ENCODE measurements at places on chromosomes 7 and 10.

DNA sequence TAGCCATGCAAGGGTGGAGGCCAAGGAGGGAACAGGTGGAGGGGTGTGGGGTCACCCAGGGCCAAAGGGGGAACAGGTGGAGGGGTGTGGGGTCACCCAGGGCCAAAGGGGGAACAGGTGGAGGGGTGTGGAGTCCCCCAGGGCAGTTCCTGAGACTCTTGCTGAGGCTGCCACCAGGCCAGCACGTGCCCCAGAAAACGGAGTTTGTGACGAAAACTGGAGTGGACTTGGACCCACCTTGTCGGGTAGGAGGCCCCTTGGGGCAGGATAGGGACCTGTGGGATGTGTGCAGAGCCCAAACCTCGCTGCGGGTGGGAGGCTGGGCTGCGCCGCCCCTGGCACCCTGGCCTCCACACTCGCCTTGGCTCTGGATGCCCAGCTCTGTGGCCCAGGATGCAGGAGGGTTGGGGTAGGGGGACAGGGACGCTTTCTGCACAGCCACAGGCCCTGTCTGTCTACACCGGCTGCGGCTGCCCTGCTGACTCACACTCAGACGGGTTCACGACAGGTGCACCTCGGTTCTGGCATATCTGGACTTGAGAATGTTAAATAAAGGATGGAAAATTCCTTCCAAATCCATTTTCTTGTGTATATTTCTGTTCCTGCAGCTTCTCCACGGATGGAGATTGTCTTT is 562 bp upstream of the ADGRA1 start:
- no peak for DNase-seq

DNA sequence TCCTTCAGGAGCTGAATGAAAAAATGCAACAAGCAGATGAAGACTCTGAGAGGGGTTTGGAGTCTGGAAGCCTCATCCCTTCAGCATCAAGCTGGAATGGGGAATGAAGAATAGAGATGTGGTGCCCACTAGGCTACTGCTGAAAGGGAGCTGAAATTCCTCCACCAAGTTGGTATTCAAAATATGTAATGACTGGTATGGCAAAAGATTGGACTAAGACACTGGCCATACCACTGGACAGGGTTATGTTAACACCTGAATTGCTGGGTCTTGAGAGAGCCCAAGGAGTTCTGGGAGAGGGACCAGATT is 5.4 kb downstream of the IFIT2 start:
- no peak for DNase-seq

- DNase-seq, result no peak
These were observed 88.5 kb upstream of the DIP2C start for GRCh38 chr10:777913-778479.

DNA sequence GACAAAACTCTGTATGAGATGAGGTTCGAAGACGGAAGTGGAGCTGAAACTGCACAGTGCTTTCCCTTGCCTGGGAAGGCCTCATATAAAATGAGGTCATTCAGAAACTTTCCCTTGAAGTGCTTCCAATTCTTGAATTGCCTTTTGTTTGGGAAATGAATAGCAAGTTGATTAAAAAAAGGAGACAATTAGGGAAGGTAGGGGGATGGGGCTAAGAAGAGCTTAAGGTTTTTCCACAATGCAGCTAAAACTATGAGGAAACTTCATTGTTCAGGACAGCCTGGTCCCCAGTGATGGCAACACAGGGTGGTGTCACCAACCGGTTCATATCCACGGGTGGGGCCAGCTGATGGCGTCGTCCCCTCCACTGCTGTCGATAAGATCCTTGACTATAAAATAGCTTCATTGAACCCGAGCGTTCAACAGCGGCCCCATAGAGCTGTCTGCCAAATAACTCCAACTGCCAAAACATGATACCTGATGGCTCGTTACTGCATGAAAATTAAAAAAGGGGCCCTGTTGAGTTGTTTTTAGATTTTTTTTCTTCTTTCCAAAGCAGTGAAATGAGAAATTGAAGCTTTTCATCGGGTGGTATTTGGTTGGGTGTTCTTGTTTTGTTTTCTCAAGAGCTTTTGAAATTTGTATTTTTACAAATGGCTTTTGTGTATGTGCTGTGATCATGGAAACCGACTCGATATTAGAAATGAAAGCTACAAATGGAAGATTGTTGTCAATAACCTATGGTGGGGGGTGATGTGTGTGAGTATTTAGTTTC is 2.8 kb upstream of the CELF2 start:
- DNase-seq, result no peak

- no peak for DNase-seq
These were observed 19.2 kb upstream of the R3HCC1L start for GRCh38 chr10:98115031-98115787.

GRCh38 chr10:97150013-97150595 is 35.7 kb downstream of the SLIT1 start:
- no peak for DNase-seq

DNA sequence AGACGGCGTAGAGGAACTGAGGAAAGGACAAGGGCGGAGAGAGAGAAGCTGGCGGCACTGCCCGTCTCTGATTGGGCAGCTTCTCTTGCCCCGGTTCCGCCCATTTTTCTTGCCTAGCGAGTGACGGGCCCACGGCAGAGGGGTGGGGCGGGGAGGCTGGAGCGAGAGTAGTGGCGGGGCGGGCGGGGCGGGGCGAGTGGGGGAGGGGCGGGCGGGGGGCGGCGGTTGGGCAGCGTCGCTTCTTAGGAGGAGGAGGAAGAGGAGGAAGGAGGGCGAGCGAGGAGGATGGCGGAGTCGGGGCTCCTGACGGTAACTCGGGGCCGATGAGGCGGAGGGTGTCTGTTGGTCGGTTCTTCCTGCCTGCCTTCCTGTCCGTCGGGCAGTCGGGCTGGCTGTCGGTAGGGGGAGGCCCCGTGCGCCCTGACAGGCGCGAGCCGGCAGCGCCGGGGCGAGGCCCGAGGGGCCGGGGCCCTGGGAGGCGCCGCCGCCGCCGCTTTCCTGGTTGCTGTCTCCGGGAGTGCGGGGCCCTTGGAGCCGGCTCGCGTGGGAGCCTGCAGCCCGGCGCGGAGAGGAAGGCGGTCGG is at the start of gene SHOC2:
Gene SHOC2 (plus strand): TSS at position 256 of the 583 bp plus-strand sequence. CDS start 44,755 bp downstream, outside the sequence.
- DNase-seq, result peak; percentile 99

GRCh38 chr7:119219663-119220062 is 995.2 kb downstream of the ANKRD7 start:
- no peak for DNase-seq
